Coronary artery (tissue), 2 donors: ENCODE measurements at places on chromosomes 5 and 9.
A peak's percentile ranks its signal among the peaks of the same experiment; 100 is the strongest.

DNA sequence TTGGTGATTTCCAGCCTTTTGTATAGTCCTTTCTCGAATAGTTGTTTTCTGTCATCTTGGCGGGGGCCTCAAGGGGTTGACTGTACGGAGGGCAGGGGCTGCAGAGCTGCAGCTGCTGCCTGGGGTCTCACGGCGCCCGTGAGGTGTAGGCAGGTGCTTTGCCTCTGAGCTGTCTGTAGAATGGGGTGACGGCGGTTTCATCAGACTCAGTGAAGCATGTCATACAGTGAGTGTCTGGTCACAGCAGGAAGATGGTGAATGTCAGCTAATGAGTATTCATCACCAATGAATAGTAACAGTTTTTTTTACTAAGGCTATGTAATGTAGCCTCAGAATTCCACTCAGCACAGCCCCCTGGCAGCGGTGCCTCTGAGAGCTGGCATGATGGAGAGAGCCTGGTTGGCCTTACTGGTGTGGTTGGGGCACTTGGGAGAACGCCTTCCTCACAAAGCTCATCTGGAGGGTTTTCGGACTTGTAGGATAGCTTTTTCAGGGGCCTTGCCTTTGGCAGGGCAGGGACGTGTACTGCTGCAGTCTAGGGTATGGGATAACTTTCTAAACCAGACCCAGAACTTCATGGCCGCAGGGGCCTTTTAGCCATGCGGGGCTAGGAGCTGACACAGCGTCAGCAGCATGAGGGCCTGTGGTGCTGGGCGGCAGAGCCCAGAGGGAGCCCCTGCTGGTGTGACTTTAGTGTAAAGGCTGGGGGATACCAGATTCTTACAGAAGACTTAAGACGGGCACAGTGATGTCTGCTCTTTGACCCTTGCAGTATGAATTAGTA is 15.0 kb downstream of the TENT4A start:
- DNase-seq: no peak

DNA sequence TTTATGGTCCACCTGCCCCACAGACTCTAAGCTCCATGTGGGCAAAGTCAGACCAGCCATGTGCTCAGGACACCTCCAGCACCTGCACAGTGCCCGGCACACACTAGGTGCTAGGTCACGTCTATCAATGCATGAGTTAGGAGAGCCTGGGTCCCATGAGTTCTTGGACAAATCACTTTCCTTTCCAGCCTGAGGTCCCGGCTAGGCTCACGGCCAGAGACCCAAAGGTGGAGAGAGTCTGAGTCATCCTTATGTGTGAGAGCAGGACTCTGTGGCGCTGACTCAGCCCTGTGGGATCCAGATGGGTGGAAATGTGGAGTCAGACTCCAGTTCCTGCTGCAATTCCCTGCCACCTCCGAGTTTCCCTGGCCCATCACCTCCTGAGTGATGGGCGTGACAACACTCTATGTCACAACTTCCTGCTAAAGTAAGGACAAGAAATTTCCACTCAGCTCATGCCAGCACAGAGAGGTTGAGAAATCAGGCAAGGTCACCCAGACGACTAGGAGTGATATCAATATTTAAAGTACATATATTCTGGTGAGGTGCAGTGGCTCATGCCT is 2.5 kb upstream of the ST6GALNAC4 start:
- DNase-seq: peak; percentile 96

GRCh38 chr9:113622600-113623400 is 159.3 kb downstream of the RGS3 start:
- peak; percentile 89 for DNase-seq

DNA sequence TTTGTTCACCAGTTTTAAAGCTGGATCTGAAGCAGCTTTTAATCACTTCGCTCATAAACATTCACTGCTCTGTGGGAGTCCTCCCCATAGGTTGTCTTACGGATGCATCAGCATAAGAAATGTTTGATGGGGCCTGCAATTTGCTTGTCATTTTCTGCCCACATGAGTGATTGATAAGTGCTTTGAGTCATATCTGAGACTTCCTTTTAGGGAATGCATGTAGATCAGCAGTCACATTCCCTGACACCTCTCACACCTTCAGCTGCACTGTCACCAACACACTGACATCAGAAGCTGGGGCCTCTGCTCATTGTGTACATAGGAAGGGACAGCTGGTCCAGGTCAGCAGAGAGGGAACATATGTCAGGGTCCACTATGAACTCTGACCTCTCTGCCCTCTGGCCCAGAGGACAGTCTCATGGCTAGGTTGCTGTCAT is 84.1 kb upstream of the SPATA31D4 start:
- no peak for DNase-seq

GRCh38 chr9:89915187-89915586 is 310.4 kb downstream of the GADD45G start:
- no peak for DNase-seq

- DNase-seq: no peak
Measured at GRCh38 chr9:107905308-107906020, 415.9 kb upstream of the KLF4 start.

GRCh38 chr5:175894271-175894670 is 22.9 kb downstream of the CPLX2 start:
- DNase-seq: no peak

- DNase-seq: no peak
Measured at GRCh38 chr5:151280443-151280842, 23.1 kb downstream of the SLC36A3 start.

DNA sequence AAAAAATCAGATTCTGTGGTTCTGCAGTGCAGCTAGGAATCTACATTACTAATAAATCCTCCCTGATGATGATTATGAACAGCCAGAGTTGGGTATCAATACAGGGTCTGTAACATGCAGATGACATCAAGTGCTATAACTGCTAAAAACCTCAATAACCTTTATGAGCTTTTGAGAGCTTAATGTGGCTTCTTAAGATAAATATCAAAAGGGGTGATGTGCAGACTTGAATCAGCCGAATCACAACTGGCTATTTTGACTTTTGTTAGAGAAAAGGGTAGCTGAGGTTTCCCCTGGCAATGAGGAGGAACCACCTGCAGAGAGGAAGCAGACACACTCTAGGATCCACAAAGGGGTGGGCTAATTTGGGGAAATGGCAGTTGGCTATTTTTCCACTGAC is 30.2 kb downstream of the CAPSL start:
- DNase-seq: no peak

GRCh38 chr9:109454601-109455155 is 43.4 kb downstream of the PTPN3 start:
- no peak for DNase-seq

- no peak for DNase-seq
Measured at GRCh38 chr9:137186385-137186784, 2.0 kb downstream of the ANAPC2 start.

DNA sequence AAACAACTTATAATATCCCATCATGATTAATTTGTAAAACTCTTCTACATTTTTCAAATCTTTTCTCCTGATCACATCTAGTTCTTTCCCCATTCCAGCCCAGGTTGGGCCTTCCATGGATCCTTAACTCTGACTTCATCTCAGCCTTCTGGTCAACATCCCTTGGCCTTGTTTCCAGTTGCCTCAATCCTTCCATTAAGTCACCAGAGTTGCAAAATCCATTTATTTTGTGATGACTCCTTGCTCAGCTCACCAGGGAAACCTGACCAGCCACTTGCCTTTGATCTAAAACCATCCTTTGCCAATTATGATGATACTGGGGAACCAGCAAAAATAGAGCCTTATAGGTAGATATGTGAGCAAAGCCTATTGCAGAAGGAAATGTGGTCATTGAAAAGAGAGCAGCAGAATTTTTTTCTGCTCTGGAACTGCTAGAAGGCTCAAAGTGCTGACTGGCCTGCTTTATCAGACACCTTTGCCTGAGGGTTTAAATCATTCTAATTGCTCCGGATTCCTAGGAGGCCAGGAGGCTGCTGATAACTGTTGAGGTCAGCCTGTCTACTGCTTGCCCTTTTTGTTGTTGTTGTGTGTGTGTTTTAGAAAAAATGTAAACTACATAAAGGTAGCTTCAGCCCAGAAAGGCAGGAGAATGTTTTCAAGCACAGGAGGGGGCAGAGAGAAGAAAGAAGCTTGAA is 512.2 kb upstream of the GRIA1 start:
- no peak for DNase-seq

- DNase-seq: no peak
Measured at GRCh38 chr5:159332800-159333544, 2.7 kb upstream of the IL12B start.

DNA sequence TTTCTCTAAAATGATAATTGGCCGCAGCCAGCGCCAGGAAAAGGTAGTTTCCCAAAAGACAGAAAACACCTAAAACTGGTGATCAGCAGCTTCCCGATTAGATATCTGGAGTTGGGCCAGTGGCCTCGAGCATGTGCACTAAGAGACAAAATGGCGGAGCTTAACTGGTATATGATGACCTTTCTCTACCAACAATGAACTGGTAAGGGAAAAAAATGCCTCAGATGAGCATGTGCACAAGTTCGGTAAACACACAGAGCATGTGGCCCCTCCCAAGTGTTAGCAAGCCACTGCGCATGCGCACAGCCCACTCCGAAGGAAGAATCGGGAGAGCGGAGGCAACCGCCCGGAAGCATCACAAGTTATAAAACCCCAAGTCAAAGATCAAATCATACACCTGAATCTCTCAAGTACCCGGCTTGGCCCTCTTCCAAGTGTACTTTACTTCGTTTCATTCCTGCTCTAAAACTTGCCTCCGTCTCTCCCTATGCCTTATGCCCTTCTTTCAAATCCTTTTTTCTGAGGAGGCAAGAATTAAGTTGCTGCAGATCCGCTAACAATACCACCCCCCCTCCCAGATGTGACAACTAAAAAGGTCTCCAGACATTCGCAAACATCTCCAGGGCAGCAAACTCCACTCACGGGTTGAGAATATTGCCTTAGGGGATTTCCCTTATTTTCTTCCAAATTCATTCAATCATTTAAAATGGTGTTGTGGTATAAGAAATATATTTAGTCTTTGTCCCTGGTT is 15.0 kb upstream of the PTBP3 start:
- DNase-seq: peak; percentile 80

DNA sequence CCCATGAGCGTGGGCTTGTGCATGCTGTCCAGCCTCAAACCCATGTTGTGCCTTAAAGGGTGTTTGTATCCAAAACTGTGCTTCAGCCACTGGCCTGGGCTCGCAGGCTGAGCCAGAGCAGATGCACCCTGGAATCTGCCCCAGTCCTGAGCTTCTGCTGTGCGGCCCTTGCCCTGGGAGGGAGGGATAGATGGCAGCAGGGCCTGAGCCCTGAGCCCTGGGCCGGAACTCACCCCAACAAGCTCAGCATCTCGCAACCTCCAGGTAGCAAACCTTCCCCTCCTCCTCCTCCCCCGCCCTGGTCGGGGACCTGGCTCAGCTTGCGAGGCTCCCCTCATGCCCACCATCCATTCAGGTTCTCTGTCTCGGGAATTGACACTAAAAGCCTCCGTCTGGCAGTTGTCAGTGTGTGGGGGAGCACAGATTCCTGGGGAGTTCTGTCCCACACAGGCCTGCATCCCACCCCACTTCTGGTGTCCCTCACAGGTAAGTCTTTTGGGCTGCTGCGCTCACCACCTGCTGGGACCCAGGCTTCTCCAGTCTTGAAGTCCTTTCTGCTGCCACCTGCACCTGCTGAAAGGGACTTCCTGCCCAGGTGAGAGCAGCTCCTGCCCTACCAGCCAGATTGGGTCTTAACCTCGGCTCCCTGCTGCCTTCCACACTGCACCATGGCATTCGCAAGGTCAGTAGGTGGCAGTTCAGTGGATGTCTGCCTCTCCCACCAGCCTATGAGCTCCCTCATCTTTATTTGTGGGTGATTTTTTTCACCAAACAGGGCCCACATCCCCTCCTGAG is 55.2 kb upstream of the OLFM1 start:
- no peak for DNase-seq

DNA sequence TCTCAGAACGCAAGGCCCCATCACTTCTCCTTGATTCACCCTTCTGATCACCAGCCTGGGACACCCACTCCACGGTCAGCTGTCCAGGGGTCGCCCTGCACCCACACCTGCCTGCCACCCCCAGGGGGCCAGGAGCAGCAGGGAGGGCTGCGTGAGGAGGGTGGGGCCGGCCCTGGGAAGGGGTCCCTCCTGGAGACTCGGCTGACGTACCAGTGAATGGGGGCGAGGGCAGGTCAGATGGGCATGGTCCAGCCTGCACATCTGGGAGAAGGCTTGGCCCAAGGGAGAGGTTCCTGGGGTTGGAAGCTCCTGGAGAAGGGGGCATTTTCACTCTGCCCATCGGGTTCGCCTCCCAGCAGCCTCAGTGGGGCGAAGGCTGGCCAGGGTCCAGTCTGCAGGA is 21.8 kb upstream of the SARDH start:
- peak; percentile 43 for DNase-seq

DNA sequence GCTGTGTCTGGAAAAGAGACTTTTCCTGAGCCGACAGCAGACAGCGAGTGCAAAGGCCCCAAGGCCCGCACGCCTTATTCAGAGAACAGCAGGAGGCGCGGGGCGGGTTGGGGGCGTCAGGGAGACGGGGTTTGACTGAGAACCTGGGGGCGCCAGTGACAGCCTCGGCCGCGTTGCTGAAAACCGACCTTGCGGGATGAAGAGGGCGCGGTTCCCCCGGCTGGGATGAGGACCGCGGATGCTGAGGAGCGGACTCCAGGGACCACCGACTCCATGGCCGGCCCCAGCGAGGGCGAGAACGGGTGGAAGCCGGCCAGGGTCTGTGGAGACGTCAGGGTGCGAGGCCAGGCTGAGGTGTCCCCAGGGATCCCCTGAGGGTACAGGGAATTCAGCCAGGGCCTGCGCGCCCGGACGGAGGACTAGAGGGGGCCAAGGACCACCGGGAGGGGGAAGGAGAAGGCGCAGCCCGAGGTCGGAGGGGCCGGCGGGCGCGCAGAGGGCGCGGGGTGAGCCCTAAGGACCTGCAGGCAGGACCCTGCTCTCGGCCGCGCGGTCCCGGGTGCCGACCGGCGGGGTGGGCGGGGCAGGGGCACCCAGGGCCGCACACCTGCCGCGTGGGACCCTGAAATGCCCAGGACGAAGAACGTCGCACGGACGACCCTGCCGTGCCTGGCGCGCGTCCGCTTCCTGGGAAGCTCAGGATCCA is 837 bp upstream of the AHRR start:
- DNase-seq: no peak

DNA sequence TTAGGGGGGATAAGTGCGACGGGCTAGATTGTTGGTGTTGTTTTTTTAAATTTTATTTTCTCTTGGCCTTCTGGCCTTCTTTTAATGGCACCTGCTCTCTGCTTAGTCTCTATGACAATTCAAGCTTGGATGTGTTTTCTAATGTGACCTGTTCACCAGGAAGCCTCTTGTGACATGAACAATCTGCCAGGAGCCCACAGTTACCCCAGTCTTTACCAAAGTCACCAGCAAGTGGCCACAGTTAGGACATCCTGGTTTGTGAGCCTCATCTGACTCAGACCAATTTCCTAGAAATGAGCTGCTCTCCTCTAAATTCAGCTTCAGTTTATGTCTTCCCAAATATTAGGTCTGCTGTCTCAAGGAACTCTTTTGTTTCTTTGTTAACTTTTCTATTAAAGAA is 135.8 kb downstream of the TLE4 start:
- DNase-seq: no peak

GRCh38 chr5:142323480-142324135 is 1.2 kb downstream of the SPRY4 start:
- DNase-seq: no peak
